Activated CD4-positive, alpha-beta T cell treated with anti-CD3 and anti-CD28 coated beads, Interleukin-2, Interleukin-4, amounts not matched to agents 100 ng/mL and 50 ng/mL, durations not matched to agents 16 hours and 8 hours (primary cell): ENCODE measurements at places on chromosomes 3 and 15.

DNA sequence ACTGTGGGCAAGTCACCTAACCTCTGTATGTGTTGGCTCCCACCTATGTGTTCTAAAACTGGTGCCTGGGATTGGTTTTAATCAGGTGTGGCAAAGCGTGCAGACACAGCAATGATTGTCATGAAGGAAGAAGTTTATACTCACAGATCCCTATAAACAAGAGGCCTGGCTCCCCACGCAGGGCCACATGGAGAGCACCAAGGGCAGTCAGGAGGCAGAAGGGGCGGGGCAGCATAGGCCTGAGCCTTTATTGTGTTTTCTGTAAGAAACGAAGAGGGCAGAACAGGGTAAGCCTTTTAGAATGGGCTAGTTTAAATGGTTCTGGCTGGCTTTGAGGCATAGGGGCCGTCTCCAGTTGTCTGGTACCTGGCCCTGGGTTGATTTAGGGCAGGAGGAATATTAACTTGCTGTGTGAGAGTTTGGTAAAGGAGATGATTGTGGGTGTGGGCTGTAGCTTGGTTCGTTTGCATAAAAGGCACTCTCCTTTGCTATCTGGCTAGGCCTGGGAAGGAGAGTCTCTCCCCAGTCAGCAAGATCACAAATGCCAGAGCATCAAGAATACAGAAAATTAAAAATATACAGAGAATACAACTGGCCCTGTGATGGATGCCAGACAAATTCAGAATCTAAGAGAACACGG lies 2.2 kb upstream of the FBXW12 start:
- no peak for DNase-seq

DNA sequence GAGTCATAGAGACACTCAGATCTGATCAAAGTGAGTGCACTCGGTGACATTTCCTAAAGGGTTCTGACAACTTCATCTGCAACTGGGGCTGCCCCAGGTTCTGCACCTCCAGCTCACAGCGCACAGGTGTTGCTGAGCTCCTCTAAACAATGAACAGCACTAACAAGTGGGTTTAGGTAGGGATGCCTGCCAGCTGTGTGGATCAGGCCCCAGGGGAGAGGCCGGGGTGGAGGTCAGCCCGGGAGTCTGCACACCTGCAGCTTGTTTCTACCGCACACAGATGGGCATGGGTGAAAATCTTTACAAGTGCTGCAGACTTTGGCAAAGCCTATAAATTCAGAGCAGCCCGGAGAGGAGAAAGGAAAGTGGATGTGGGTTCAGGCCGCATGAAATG lies 355 bp downstream of the FBXW12 start:
- DNase-seq: no peak

DNA sequence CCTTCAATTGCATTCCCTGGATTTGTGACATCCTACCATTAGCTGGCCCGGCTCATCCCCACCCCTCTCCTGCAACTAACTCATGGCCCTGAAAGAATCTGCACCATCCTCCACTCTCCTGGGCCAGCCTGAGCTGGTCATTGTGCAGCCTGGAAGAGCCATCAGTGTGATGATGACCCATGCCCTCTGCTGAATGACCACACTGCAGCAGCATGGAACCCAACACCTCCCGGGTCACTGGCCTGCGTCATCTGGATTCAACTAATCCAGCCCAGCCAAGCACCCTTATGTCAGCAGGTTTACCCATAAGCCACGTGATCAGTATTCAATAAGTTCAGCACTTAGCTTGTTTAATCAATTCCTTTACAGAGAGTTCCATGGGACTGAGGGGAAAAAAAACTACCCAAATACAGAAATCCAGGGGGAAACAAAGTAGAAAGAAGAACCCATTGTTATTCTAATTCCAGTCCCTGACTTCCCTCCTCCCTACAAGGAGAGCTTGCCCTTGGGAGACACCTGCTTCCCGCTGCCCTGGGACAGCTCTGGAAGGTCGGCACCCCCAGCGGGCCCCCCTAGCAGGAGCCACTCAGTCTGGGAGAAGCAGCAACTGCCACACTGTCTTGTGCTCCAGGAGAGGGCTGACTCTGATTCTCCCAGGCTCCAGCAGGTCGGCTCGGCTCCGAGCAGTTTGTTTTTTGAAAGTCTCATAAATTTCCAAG lies 309.1 kb upstream of the TLE3 start:
- DNase-seq: no peak

DNA sequence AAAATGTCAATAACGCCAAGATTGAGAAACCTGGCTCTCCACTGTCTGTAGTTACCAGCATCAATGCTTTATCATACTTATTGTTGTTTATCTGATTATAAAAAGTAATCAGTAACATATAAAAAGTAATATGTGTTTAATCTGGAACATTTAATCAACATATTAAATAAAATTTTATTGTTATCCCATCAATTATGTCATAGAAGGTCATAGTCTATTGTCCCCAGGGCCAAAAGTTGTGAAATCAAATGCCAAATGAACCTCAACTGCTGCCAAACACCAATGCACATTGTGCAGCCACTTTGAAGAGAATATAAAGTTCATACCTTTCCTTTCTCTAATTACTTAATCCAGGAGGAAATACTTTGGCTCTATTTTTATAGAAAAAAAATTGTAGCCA lies 106.6 kb downstream of the EOMES start:
- no peak for DNase-seq

GRCh38 chr3:86481031-86481430 lies 509.9 kb downstream of the VGLL3 start:
- DNase-seq: no peak

- no peak for DNase-seq
Observed at GRCh38 chr15:91603384-91604080, 250.0 kb upstream of the SLCO3A1 start.

- DNase-seq: no peak
Observed at GRCh38 chr3:99373088-99373845, 265.1 kb upstream of the COL8A1 start.

- no peak for DNase-seq
Observed at GRCh38 chr3:14401692-14402303, 608 bp upstream of the SLC6A6 start.

GRCh38 chr3:37715358-37715757 lies 146.3 kb upstream of the CTDSPL start:
- no peak for DNase-seq

- no peak for DNase-seq
Observed at GRCh38 chr15:26433818-26434217, 339.0 kb downstream of the GABRB3 start.

DNA sequence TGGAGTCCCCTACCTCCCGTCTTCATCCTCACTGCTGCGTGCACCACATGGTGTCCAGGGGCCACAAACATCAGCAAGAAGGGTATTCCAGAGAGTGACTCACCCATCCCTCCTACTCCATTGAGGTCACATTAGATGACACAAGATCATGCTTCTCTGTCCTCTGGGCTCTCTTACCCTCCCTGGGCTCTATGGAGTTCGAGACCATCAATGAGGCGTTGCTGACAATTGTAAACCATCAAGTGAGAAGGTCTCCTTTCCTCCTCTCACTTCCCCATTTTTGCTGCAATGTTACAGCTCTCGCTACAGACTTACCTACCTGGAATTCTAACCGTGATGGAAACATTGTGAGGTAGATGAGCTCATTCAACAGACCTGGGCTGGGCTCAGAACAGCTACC lies 51.7 kb downstream of the HMCES start:
- no peak for DNase-seq

- DNase-seq: peak; percentile 48
Observed at GRCh38 chr3:112128843-112129727, 4.0 kb downstream of the GCSAM start.

DNA sequence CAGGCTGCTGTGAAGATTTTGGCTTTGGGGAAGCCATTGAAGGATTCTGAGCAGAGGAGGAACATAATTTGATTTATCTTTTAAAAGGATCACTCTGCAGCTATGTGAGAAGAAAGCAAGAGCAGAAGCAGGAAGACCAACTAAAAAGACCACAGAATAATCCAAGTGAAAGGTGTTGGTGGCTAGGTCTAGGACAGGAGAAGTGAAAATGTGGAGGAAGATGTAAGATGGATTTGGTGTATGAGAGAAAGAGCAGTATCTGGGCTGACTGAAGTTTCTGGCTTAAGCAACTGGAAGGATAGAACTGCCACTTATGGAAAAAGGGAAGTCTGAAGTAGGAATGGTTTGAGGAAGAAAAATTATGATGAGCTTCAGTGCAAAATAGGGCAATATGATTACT lies 62.0 kb downstream of the SFMBT1 start:
- no peak for DNase-seq

DNA sequence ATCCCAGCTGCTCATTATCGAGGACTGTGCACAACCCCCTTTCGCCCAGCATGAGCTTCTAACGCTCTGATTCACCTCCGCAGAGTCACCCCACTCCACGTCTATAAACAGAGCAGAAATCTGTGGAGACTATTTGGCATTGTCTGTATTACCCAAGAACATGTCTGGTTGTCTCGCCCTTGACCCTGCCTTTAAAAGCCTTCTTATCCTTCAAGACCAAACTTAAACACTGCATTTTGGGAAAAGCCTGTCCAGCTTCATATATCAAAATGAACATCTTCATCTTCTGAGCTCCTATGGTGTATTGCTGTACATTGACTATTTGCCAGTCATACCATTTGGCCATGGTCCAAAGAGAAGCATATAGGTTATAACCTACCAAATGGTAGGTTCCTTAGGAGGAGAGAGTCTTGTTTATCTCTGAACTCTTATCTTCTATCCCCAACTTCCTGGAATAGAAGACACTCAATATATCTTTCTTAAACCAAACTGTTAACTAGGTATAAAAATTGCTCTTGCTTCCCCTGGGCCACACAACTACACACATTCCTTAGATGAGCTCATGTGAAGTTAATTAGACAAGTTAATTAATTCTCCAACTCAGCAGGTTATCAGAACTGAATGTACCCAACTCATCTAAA lies 90.1 kb downstream of the FBN1 start:
- no peak for DNase-seq

GRCh38 chr15:60414016-60414682 lies 16.4 kb upstream of the ANXA2 start:
- no peak for DNase-seq
